Suppressor macrophage (primary cell): ENCODE measurements at places on chromosomes 5 and 9.
A peak's percentile ranks its signal among the peaks of the same experiment; 100 is the strongest.

GRCh38 chr9:117313989-117314388, 100.9 kb downstream of the ASTN2 start:
- no peak for DNase-seq

DNA sequence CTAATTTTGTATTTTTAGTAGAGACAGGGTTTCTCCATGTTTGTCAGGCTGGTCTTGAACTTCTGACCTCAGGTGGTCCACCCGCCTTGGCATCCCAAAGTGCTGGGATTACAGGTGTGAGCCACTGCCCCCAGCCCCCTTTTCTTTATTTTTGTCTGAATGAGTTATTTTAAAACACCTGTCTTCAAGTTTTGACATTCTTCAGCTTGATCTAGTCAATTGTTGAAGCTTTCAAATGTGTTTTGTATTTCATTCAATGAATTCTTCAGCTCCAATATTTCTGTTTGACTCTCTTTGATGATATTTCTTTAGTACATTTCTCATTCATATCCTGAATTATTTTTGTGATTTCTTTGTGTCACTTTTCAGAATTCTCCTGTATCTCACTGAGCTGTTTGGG, 486.2 kb downstream of the DMAC1 start:
- DNase-seq = no peak

GRCh38 chr9:135480940-135481310, 1.3 kb downstream of the PPP1R26 start:
- no peak for DNase-seq

DNA sequence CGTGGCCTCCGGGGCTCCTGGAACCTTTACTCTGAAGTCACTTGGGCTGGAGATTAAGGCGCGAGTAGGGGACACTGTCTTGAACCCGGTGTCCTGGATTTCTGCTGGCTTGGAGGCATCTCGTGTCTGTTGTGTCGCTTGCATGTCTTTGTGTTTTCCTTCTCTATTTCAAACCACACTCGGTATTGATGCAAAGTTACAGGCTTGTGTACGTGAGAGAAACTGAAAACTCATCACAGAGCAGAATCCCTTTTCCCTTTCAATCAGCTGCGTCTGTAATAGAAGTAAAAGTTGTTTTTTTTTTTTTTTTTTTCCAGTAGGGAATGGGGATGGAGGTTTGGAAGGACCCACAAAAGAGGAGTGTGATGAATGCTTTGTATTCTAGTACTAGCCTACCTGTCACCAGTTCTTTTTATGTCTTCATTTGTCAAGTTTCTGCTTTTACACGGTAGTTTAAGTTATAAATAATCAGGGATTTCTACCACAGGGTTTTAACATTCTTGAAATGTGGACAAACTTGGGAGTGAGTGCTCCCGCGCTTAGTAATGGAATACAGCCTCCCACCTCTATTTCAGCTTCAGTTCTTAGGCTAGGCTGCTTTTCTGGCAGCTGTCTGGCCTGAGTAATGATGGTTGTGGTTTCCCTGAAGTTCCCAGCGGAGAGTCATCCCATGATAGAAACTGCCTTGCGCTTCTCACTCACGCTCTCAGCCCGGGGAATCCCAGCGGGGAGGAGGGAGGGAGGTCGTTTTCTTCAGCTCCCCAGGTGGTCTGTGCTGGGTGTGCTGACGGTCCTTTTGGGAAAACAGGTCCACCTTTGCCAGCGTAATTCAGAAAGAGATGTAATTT, 763 bp downstream of the TJP2 start:
- DNase-seq = peak; percentile 87

DNA sequence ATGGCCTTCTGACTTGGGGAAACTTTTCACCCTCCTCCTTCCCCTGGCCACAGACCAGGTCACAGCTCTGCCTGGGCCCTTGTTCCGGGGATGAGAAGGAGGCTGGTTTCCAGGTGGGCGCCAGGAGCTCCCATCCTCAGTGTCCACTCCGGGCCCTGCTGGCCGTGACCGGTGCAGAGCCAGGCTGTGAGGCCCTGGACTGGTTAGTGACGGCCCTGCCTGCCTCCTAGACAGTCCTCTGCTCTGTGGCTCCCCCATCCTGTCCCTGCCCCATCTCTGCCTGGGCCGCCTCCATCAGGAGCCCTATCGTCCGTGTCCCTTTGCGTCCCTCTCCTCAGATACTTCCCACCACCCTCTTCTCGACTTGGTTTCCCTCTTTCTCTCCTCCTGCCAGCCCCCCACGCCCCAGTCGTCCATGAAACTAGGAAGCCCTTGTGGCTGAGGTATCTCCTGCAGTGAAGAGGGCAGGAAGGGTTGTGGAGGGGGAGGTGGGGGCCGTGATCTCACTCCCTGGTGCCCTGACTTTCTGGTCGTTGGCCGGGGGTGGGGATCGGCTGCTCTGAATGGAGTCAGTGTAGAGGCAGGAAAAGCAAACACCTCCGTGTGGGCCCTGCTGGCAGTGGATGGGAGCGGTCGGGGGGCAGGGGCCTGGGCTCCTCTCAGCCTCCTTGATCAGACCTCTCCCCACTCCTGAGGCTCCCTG, 15.4 kb upstream of the CERCAM start:
- DNase-seq = no peak

DNA sequence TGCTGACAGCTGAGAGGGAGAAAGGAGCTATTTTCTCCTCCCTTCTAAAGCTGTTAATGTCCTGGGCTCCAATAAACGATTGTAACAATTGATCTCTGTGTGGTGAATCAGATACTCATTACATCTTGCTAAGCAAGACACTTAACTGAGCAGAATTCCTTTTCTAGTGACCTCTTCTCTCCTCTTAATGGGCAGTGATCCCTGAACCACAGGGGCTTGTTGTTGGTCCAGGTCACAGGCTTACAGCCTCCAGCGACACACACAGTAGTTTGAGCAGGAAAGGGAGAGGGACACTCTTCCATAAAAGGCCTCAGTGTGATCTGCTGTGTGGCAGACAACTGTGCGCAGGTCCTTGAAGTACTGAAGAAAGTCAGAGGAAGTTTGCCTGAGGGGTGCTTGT, 58.5 kb upstream of the MYO10 start:
- DNase-seq = no peak

- DNase-seq = no peak
Measured at GRCh38 chr9:22107202-22108045, 98.3 kb upstream of the CDKN2B start.

- DNase-seq = no peak
Measured at GRCh38 chr5:157827423-157827822, 31.5 kb downstream of the CLINT1 start.

DNA sequence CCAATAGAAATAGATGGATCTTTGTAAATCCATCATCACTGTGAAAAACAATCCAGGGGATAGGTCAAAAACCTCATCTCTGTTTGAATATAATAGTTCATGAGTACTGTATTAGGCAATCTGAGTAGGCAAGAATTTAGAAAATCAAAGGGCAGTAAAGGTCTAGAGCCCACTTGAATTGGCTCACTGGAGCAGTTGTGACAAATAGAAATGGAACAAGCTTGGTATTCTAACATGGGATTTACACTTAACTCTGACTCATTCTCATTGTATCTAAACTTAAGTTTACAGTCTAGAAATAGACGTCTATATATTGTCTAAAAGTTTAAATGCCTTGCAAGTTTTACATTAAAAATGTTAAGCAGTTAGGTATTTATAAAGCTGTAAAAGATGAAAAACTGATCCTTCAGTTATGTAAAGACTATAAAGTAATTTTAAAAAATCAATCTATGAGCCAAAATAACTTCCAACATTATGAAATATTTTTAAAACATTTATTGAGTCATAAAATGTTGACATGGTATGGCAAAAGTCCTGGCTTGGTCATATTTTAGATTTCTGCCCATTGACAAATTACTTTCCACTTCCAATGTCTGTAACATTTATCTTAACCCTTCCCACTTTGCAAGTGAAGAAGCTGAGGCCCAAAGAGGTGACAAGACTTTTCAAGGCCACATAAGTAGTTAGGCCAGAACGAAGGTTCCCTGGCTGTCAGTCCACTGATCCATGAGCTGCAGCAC, 203.7 kb upstream of the NREP start:
- DNase-seq = no peak

- DNase-seq = no peak
Measured at GRCh38 chr5:98425640-98426039, 347.8 kb upstream of the RGMB start.

- DNase-seq = no peak
Measured at GRCh38 chr5:121937762-121938161, 24.0 kb upstream of the SRFBP1 start.

DNA sequence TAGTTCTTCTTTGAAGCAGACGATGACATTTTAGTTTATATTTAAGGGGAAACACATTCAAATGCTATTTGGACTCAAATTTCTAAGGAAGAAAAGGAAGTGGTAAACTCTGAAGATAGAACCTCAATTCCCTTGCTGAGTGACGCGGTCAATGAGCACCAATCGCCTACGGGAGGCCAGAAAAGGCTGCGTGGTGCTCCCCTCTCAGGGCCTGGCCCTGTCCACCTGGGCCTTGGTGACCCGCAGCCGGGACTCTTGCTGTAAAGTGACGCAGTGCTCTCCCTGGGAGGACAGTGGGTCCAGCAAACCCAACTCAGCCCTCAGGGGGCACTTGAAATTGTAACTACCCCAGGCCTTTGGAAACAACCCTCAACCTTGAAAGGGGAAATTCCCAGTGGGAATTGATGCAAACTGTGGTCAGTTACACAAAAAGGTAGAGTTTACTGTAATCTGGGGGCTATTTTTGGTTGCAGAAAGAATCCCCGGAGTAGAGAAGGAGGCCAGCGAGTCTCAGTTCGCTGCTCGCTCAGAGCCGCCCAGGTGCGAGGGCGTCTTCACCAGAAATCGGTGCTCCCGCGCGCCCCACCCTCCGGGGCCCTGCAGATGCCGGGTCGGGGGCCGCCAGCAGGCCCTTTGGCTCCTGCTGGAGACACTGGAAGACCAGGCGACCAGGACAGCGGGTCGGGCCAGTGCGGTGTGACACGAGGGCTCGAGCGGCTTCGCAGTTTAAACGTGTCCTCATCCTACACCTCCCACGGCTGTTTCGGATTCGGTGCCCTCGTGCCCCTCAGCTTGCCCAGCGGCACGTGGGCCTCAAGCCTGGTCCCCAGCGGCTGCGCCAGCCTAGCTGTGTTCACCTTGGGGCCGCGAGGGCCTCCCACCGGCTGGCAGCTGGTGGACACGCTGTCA, 1.4 kb upstream of the ANKRD33B start:
- DNase-seq = no peak

DNA sequence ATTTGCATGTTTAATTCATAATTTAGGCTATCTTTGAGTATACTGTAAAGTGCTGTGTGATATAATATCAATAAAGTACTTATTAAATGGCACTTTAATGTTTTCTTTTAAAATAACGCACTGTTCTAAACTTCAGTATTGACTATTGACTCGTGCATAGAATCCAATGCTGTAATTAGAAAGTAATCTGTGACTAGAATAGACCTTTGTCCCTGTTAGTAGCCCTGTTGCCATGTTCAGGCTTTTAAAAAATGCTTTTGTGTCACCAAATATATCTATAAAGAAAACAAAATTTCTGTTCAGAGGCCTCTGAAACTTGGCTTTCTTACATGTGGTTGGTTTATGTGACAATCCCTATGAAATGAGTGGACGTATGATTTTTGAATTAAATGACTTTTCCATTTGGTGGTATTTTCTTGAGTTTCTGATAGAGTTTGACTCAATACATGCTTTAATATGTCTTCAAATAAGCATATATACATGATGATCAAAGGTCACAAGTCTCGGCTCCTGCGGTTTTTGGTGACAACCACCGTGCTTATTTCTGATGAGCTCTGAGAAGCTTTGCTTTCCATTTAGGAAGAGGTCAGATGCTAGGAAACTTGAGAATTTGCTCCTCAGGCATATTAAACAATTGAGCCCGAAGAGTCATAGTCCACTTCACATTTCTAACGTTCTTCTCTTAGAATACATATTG, 174.7 kb downstream of the NR3C1 start:
- DNase-seq = no peak

GRCh38 chr9:132943651-132944293, 644 bp downstream of the TSC1 start:
- peak; percentile 30 for DNase-seq

DNA sequence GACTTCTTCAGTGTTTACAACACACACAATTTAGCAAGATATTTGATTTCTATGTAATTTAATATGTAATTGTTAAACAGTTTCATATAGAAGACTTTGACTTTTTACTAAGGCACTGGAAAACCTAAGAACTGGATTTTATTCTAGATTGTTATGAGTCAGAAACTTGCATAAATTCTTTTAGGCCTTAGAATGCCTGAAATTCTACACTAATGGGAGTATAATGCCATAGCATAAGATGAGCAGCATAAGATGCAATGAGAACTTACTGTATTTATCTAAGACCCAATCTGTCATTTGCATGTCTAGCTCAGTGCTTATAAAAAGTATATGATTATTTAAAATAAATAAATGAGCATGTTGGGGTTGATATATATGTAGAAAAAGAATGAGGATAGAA, 285.2 kb downstream of the CDH12 start:
- no peak for DNase-seq

- DNase-seq = no peak
Measured at GRCh38 chr9:69192214-69192613, 18.1 kb downstream of the TJP2 start.

DNA sequence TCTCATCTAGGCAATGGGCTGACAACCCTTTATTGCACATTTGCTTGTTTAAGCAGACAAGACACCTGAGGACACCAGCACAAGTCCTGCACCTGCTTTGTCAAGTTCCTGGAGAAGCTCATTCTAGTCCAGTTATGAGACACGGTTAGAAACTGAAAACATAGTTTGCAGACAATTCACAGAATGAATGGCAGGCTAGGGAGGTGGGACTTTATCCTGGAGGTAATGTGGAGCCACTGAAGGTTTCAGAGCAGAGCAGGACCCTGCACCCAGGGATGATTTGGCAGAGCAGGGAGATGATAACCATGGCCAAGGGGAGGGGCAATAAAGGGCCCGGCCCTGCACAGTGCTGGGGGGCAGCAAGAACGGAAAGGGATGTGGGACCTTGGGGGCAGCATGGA, 50.7 kb upstream of the SLC25A51 start:
- no peak for DNase-seq

GRCh38 chr5:140235791-140236551, 61.0 kb downstream of the CYSTM1 start:
- DNase-seq = peak; percentile 58

- peak; percentile 36 for DNase-seq
Measured at GRCh38 chr9:122904466-122904822, 715 bp downstream of the RC3H2 start.

- DNase-seq = no peak
Measured at GRCh38 chr5:41656597-41656996, 146.2 kb upstream of the PLCXD3 start.

DNA sequence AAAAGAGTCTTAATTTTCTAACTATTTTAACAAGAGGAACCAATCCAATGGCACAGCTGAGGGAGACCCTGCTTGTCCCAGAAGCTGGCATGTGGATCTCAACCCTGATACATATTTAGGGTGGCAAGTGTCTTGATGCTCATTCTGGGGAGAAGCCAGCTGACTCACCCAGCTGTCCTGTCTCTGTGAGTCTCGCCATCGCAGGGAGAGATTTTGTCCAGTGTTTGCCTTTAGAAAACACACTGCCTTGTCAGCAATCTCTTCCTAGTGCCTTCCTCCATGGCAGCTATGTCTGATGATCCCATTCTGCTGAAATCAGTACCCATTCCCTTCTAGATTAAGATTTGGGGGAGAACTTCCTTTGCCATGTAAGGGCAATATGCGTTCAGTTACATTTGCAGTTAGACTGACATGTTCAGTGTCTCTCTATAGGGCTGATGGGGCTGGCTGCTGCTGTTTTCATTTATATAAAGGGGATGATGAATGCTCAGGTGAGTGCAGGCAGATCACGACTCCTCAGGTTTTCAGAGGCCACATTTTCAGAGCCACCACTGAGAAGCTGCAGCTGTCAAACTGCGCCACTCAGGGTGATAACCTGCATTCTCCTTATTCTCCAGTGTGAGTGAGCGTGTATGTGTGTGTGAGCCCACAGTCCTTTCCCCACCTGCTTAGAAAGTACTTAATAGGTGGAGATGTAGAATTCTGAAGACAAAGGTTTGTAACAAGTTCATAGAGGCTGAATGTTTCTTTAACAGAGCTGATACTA, 217.0 kb downstream of the GAS1 start:
- DNase-seq = no peak
